ENCODE measurements at places on chromosomes 2 and 18. TPM values are rescaled to one million over a fixed set of nuclear protein-coding genes. Genes with fewer than 3 reads are reported as not detected.

- no peak overlapping the region for H3K27ac ChIP-seq
- no peaks in the 10 kb centered on the region for H3K4me1 ChIP-seq
- H3K4me3 ChIP-seq, result no peak overlapping the region
- no peak for DNase-seq
- H3K27me3 ChIP-seq, result peaks cover 3% of the 10 kb centered on the region
Observed at GRCh38 chr2:152453129-152453911, 118.3 kb downstream of the FMNL2 start.

Gene GAREM2
- total RNA-seq, result 2.9 TPM

Gene RASGRP3
- 13.7 TPM for total RNA-seq

Gene TNFRSF11A
- total RNA-seq, result 8.6 TPM

- peaks cover 5% of the 10 kb centered on the region for H3K4me1 ChIP-seq
- H3K27ac ChIP-seq, result no peak overlapping the region
- DNase-seq, result no peak
- H3K4me3 ChIP-seq, result no peak overlapping the region
- H3K27me3 ChIP-seq, result no peaks in the 10 kb centered on the region
Observed at GRCh38 chr2:74930811-74931486, 27.5 kb upstream of the POLE4 start.

Gene SF3B1
- 347 TPM for total RNA-seq

Gene ACOXL
- 0.15 TPM for total RNA-seq

GRCh38 chr2:57432528-57432927 lies 614.1 kb upstream of the VRK2 start:
- no peaks in the 10 kb centered on the region for H3K4me1 ChIP-seq
- DNase-seq, result no peak
- H3K4me3 ChIP-seq, result no peak overlapping the region
- H3K36me3 ChIP-seq, result no peaks in the 10 kb centered on the region

Gene DPYSL5
- not detected for total RNA-seq

- H3K27ac ChIP-seq, result peak overlapping the region; percentile 87
- H3K4me3 ChIP-seq, result peak overlapping the region; percentile 78
- peaks cover 57% of the 10 kb centered on the region for H3K4me1 ChIP-seq
Observed at GRCh38 chr18:76823587-76824011, 1.2 kb downstream of the ZNF236 start.

Gene POTEI
- not detected for total RNA-seq

Gene MYOM1
- total RNA-seq, result 0.71 TPM

- no peak overlapping the region for H3K27ac ChIP-seq
- no peaks in the 10 kb centered on the region for H3K27me3 ChIP-seq
- no peak for DNase-seq
Observed at GRCh38 chr2:109403841-109404201, 209.9 kb downstream of the SEPTIN10 start.

GRCh38 chr2:27097341-27097740 lies 10.8 kb downstream of the KHK start:
- H3K4me3 ChIP-seq, result no peak overlapping the region
- DNase-seq, result no peak
- H3K27me3 ChIP-seq, result no peaks in the 10 kb centered on the region

Gene SELENOI
- total RNA-seq, result 29.7 TPM

DNA sequence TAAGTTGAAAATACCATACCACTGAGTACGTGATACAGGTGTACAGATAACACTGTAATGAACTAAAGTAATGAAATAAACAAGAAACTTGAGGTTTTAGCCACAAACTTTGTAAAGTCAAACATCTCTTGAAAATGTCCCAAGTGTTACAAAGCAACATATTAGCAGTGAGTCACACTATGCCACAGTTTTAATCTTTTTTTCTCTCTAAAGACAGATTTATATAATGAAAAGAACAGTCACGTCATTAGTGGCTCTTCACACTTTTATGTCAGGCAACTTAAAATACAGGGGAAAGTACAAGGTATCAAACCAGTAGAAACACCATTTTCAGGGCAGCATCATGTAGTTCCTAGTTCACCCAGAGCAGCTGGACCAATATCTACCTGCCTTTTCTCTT lies 42.1 kb downstream of the RAPH1 start:
- no peaks in the 10 kb centered on the region for H3K27me3 ChIP-seq
- peaks cover 15% of the 10 kb centered on the region for H3K4me1 ChIP-seq
- no peak for DNase-seq
- H3K36me3 ChIP-seq, result no peaks in the 10 kb centered on the region
- H3K27ac ChIP-seq, result no peak overlapping the region

DNA sequence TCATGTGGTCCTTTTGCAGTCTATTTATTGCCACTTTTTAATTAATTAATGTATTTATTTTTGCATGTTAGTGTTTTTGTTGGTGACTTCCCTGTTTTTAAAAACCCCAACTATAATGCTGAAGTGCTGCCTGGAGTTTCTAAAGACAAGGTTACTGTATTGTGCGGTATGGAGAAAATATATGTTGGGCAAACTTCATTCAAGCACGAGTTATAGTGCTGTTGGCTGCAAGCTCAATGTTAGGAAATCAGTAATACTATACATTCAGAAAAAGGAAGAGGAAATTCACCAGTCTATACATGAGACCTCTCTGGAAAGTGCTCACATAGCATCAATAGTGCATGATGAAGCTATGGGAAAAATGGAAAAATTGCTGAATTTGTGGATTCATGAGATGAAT lies 15.4 kb upstream of the RBMS1 start:
- H3K27me3 ChIP-seq, result no peaks in the 10 kb centered on the region
- H3K36me3 ChIP-seq, result no peaks in the 10 kb centered on the region
- no peak for DNase-seq
- no peak overlapping the region for H3K4me3 ChIP-seq
- H3K27ac ChIP-seq, result no peak overlapping the region

DNA sequence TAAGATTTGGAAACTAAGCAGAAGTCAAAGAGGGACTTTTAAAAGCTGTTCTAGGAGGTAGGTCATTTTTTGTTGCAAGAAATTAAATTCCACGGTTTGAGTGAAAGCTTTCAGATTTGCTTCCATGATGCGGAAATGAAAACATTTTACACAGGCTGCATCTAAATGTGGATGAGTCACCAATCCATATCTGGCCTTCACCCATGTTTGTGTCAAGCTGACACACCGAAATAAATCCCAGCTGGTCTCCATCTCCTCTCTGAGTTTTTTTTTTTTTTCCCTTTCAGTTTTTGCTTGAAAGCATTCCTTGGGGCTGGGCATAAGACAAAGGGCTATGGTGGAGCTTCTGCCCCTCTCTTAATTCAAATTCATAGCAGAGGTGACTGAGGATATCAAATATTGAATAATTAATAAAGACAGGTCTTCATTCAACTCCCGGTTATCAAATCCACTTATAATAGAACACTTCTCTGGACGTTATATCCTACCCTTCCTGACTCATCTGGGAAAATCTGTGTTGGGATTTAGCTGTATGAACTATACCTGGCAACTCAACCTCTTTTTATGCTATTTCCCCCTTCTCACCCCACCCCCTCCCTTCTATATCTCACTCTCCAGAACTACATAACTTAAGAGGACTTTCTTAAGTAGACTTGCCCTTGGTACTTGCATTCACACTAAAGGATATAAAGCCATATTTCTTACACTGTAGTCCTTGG lies 558.3 kb upstream of the GCFC2 start:
- no peaks in the 10 kb centered on the region for H3K36me3 ChIP-seq
- H3K4me3 ChIP-seq, result no peak overlapping the region
- no peaks in the 10 kb centered on the region for H3K4me1 ChIP-seq
- no peak overlapping the region for H3K27ac ChIP-seq
- no peak for DNase-seq

DNA sequence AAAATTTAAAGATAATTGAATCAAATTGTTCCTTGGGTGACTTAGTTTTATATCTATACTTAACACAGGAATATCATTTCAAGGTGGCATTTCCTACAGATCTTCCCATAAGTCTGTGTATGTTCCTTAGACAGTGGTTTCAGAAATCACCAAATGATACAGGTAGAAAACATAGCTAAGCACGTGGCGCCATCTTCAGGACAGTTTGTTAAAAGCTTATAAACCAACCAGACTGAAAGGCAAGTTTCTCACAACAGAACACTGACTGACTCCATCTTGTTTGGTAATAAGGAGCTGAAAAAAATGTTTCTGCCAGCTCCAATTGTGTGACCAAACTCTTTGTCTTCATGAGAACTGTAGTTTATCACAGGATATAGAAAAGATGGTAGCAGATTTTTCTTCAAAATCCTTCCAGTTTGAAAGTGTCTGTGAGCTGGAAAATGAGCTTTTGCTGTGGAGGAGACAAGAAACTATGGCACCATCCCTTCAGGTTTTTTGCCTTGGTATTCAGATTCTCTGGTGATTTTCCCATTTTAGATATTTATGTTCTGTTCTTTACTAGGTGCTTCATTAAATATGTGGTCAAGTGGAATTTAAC lies 34.8 kb upstream of the NEUROD1 start:
- H3K4me3 ChIP-seq, result no peak overlapping the region
- no peaks in the 10 kb centered on the region for H3K4me1 ChIP-seq
- H3K27ac ChIP-seq, result no peak overlapping the region
- peak; percentile 84 for DNase-seq

DNA sequence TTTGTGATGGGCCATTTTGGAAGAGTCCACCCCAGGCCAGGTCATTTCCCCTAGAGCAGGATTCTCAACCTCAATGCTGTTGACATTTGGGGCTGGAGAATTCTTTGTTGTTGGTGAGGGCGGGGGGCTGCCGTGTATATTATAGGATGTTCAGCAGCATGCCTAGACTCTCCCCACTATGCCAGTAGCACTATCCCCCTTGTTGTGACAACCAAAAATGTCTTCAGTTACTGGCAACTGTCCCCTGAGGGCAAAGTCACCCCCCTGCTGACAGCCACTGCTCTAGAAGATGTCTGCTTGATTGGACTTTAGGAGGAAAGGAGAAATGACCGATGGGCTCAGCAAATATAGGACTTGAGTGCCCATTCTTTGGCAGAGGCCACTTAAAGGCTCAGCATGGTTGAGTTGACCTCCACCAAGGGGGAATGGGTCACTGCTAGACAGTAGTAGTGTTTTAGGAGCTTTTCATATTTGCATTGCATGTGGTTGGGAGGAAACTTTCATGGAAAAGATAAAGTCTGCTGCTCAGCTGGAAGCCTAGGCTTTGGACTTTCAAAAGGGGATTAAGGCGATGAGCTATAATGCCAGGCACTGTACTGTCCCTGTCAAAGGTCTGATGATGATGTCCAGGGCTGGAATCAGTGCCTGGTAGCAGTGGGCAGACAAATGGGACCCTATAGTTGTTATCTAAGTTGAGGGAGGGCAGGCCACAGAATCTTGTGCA lies 61.1 kb upstream of the MCFD2 start:
- no peak overlapping the region for H3K27ac ChIP-seq
- DNase-seq, result no peak
- H3K36me3 ChIP-seq, result peaks cover 46% of the 10 kb centered on the region
- peaks cover 57% of the 10 kb centered on the region for H3K4me1 ChIP-seq
